Left renal pelvis (tissue), 4 donors: ENCODE measurements at places on chromosomes 6 and 20.

DNA sequence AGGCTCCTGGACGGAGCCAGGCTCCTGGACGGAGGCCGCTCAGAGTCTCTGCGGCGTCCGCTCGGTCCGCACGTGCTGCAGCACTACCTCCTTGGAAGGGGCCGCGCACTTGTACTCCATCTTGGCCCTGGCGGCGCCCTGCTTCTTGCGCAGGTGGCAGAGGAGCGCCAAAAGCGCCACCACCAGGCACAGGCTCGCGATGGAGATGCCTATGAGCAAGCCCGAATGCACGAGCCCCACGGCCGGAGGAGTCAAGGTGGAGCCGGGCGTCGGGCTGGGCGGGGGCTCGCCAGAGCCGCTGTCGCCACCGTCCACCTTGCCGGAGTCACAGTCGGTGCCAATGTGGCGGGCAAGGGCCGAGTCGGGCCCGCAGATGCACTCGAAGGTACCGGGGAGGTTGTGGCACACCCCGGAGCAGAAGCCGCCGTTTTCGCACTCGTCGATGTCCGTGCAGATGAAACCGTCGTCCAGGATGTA, 1.7 kb downstream of the THBD start:
- DNase-seq, result no peak

DNA sequence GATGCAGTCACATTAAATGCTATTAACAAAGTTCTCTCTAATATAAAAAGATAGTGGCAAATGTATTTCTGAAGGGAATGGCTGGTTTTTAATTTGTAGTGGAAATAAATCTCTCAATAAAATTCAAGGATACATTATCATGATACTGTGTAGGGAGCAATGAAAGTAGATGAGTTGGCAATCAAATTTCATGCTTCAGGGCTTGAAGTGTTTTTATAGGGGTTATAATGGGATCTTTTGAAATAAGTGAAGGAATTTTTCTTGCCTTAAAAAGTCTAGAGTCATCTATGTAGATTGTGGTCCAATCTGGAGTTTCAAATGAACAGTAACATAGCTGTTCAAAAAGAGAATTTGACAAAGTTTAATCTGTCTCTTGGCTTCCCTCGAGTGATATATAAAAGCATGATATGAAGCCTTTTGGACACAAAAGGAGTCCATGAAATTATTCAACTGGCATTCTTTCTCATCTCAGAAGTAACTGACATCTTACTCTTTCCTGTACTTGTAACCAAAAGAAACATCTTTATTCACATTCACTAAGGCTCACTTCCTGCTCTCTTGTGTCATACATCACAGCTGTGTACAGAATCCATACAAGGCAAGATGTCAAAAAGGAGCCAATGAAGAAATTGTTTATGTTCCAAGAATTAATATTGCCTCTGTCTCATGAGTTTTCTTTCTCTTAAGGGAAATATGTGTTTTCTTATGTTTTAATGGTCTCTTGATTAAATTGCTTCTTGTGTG, 591.0 kb upstream of the GJE1 start:
- no peak for DNase-seq

DNA sequence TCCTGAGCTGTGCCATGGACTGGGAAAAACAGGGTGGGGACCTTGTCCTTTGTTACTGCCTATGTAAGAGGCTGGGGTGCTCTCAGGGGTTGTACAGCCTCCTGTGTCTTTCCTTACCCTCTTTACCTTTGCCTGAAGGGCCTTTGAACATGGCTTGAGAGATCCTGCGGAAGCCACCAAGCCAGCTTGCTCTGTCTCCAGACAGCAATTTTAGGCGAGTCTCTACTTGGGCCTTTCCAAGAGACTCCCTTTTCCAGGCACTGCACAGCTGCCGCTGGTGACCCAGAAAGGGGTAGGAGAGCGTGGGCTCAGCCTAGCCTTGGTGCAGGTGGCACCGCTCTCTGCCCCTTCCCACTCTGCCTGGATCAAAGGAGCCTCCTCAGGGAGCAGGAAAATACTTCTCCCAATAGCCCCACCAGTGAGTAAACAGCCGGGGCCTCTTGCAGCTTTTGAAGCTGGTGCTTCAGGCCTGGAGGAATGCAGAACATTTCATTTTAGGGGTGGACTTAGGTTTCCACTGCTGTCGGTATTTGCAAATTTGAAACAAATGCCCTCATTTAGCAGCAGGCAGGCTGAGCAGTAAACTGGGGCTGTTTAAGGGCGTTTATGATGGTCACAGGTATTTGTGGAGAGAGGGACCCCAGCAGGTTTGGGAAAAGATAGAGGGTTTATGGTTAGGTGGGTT, 13.9 kb downstream of the PTK7 start:
- no peak for DNase-seq

DNA sequence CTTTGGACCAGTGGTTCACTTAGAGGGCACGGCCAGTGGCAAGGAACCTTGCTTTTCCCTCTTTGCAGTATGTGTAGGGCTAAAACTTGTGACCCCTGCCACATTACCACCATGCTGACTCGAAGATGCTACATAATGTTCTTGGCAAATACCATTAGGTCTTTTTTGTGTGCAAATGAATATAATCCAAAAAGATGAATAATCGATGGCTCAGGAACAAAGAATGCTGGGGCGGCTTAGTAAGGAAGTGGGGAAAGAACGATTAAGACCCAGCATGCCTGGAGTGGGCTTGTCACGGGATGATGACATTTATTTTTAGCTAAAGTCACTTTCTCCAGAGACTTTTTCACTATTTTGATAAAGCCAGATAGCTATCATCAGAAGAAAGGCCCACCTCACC, 23.1 kb downstream of the CMTR1 start:
- DNase-seq, result no peak

DNA sequence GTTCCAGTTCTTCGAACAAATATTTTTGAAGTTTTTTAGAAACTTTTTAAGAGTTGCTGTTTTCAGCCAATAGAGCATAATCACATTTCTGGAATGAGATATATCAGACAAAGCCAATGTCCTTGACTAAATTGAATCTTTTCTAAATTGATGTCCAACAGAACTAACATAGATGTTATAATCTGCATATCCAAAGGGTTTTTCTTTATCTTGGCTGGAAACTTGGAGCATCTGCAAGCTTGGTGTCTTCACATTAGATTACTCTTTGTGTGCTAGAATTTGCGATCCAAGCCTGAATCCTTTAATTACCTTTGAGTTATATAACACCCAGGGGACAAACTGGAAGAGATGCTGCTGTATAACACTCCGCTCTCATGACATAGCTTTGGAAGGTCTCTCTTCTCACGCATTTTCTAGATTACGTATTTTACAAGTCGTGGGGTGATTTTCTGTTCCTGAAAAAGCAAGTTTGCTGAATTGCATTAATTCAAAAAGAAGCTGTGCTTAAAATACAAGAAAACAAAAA, 64.4 kb upstream of the FUCA2 start:
- no peak for DNase-seq

DNA sequence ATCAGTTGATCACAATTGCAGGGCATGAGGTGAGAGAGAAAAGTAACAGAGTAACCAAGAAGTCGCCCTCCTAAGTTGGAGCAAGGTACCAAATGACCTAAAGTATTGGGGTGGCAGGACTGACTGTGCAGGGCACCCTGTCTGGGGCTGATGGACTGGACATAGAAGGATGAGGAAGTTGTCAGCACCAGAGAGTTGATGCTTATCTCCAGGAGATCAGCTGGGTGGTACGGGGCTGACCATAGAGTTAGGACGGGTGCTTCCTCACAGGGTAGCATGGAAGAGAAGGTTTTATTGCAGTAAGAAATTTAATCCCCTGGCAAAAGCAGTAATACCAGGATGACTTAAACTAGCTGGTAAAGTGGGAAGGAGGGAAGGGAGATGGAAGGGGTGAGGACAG, 66.7 kb downstream of the TMEM170B start:
- no peak for DNase-seq

- no peak for DNase-seq
These were observed 247.3 kb downstream of the MAFB start for GRCh38 chr20:40441771-40442170.

- no peak for DNase-seq
These were observed 220.2 kb upstream of the CEP162 start for GRCh38 chr6:84447651-84448050.

DNA sequence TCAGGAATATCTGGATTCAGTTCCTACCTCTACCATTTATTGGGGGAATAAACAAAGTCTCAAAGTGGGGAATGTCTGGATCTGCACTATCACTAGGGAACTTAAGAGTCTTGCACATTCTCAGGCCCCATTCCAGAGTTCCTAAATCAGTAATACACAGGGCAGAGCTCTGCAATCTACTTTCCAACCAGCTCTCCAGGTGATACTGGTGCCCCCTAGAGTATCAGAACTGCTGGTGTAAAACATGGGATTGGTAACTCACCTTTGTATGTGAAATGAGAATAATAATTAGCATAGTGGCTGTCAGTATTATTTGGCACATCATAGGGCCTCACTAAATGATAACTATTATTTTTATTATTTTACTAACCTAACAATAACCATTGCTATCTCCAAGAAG, 278.8 kb upstream of the IMPG1 start:
- DNase-seq, result no peak
